ENCODE measurements at places on chromosomes 11 and 22. TPM values are rescaled to one million over a fixed set of nuclear protein-coding genes. Genes with fewer than 3 reads are reported as not detected.

SEPTIN5 gene
- total RNA-seq: 2.3 TPM

GRAP2 gene
- total RNA-seq: not detected

TMPRSS13 gene
- 1.4 TPM for total RNA-seq

CCDC81 gene
- 0.33 TPM for total RNA-seq

NECTIN1 gene
- total RNA-seq: 28.5 TPM

- H3K27me3 ChIP-seq: peaks cover 84% of the 10 kb centered on the region
- no peaks in the 10 kb centered on the region for H3K36me3 ChIP-seq
- no peak overlapping the region for H3K27ac ChIP-seq
These were observed 8.3 kb downstream of the TPBGL start for GRCh38 chr11:75248924-75249256.

DNA sequence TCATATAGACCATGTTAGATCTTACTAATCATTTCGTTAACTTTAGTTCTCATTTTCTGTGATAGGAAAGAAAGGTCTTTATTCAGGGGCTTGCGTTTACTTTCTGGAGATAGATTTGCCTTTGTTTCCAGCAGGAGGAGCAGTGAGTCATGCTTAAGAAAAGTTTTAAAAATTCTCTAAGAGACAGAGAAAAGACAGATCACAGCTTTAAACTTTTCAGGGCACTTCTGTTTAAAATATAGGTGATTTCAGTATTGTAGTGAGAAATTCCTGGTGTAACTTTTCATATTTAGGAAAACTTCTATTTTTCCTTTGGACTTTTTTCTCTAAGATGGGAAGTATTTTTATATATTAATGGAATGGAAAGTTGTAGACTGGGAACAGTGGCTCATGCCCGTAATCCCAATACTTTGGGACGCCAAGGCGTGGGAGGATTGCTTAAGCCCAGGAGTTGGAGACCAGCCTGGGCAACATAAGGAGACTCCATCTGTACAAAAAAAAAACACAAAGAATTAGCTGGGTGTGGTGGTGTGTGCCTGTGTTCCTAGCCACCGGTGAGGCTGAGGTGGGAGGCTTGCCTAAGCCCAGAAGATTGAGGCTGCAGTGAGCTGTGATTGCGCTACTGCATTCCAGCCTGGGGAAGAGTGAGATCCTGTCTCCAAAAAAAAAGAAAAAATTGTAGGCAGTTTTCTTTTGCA, 60.3 kb downstream of the ATXN10 start:
- H3K36me3 ChIP-seq: peaks cover 37% of the 10 kb centered on the region
- peak overlapping the region; percentile 60 for H3K27ac ChIP-seq
- H3K4me3 ChIP-seq: no peak overlapping the region
- no peaks in the 10 kb centered on the region for H3K27me3 ChIP-seq
- no peak for DNase-seq

DNA sequence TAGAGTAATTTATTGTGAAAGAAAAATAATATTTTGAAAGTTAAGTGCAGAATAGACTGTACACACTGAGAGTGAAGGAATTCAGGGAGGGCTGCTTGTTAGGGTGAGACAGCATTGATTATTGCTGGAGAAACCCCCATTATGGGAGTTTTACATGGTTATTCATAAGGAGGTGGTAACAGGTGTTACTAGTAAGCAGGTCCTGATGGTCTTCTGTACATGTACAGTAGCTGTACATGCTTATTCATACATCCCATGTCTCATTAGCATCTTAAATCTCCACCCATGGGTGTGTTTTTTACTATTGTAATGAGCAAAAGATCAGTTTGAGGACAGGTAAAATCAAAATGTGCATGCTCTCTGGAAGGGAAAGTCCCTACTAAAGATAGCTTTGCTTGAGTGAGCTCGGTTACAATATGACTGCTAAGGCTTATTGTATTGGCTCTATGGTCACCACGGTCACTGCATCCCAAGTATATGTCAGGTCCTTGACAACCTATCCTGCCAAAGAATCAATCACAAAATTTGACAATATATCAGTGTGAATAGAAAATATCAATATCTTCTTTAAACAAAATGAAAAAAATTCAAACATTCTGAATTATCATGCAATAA, 6.2 kb downstream of the KDM4F start:
- no peak for DNase-seq
- H3K36me3 ChIP-seq: no peaks in the 10 kb centered on the region
- no peaks in the 10 kb centered on the region for H3K4me1 ChIP-seq
- no peak overlapping the region for H3K27ac ChIP-seq
- no peaks in the 10 kb centered on the region for H3K27me3 ChIP-seq

DNA sequence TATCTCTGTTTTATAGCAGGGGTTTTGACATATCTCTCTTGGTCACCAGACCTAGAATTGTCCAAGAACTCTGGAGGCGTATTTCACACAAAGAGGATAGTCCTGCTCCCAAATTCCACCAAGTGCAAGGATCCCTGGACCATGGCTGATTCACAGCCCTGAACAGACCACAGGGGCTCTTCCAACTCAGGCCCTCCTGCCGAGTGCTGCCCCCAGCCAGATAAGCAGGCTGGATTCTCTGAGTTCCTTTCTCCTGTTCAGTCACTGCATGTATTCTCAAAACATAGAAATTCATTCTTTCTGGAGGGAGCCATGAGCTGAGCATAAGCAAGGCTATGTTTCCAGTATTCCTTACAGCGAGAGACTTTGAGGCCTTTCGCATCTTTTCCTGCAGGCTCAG, 13.4 kb upstream of the PLEKHB1 start:
- H3K4me1 ChIP-seq: no peaks in the 10 kb centered on the region
- H3K27me3 ChIP-seq: no peaks in the 10 kb centered on the region
- H3K4me3 ChIP-seq: no peak overlapping the region
- no peak for DNase-seq

- H3K27me3 ChIP-seq: no peaks in the 10 kb centered on the region
- no peak overlapping the region for H3K4me3 ChIP-seq
- H3K36me3 ChIP-seq: peaks cover 43% of the 10 kb centered on the region
These were observed 24.7 kb downstream of the PLEKHA7 start for GRCh38 chr11:16989554-16989953.

DNA sequence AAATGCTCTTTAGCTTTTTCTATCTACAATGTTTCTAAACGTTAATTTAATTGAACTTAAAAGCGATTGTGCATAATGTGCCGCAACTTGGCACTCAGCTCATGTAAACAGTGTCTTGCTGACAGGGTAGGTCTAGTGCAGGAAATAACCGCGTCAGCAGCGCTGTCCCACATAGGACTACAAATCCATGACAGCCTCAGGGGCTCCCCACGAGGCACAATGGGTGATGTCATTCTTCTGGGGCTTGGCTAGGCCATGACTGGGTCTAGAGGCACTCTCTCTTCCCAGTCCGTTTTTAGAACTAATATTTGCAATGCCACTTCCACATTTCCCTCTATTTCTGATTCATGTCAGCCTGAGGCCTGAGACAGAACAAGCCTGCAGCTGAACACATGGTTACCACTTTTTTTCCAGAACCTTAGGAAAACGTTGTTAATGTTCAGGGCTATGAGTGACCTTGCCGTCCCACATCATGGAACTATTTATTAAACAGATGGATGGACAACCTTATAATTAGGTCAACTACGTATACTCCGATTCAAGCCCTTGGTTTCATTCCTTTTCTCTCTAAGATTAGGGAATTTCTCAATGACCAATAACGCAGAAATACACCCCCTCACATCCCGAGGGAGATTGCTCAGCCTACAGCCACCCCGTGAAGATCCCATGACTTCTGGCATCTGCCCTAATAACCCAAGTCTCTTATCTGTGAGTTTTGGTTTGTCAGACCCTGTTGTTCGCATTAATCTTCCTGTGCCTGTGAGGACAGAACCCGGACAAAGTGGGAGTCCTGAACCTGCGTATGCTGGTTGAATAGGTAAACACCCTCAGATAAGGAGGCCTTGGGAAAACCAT, 19.4 kb upstream of the SNX32 start:
- peak overlapping the region; percentile 19 for H3K27ac ChIP-seq
- H3K27me3 ChIP-seq: peaks cover 30% of the 10 kb centered on the region
- H3K36me3 ChIP-seq: peaks cover 32% of the 10 kb centered on the region
- H3K4me3 ChIP-seq: no peak overlapping the region

GRCh38 chr22:23106906-23107367, 34.9 kb downstream of the RSPH14 start:
- no peaks in the 10 kb centered on the region for H3K36me3 ChIP-seq
- no peak for DNase-seq
- no peaks in the 10 kb centered on the region for H3K4me1 ChIP-seq
- no peak overlapping the region for H3K4me3 ChIP-seq

DNA sequence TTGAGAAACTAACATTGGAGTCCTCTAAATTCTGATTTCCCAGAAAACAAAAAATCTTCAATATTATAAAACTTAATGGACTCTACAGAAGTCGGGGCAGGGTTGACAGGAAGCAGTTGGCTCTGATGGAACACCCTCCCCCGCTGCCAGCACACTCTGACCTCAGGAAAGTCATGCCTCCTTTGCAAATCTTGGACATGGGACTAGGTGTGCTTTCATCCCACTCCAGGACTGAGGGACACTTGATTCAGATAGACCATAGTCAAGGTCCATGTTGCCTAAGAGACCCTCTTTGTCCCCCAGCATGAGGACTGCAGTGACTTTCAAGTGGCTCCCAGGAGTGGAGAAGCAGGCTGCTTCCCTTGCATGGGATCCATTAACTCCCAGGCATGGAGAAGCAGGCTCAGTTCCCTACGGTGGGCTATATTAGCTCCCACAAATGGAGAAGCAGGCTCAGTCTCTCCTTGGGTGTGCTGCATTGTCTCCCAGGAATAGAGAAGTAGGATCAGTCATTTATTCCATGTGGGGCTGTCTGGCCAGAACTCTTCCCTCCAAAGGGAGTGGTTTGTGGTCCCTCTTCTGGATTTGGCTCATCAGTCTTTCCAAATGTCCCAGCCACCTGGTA, 38.3 kb downstream of the C22orf31 start:
- H3K27me3 ChIP-seq: no peaks in the 10 kb centered on the region
- H3K4me3 ChIP-seq: no peak overlapping the region
- peak overlapping the region; percentile 17 for H3K27ac ChIP-seq
- peaks cover 41% of the 10 kb centered on the region for H3K4me1 ChIP-seq
- H3K36me3 ChIP-seq: peaks cover 15% of the 10 kb centered on the region

GRCh38 chr11:6746086-6746618, 25.6 kb downstream of the OR2AG2 start:
- H3K4me1 ChIP-seq: no peaks in the 10 kb centered on the region
- no peak overlapping the region for H3K27ac ChIP-seq
- H3K36me3 ChIP-seq: no peaks in the 10 kb centered on the region

DNA sequence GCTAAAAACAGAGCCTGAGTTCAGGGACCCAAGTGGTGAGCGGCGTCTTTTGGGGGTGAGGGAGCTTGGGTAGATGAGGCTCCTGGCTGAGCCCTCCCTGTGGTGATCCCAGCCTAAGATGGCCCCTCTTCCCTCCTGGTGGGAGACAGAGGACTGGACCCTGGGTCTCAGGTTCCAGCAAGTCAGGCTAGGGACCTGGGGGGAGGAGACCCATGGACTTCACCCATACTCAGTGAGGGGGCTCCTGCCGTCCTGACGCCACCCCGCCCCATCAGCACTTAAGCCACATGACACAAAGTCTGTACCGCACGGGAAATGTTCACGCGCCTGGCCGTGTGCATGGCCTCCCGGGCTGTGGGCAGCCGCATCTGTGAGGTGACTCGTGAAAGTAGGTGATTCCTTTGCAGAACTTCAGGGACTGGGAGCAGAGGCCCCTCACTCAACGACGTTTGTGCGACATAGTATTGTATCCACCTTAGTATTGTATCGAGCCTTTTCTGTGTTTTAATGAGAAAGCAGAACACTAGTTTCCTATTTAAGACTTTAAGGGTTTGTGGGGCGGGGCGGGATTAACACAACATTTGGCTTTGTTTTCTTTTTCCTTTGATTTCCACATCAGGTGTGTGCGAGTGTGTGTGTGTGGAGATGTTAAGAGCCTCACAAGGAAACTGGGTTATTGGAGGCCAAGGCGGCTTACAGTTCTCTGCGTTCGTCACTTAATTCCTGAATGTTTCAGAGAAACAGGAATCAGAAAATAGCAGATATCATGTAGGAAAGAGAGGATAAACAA, 18.4 kb upstream of the TMEM191C start:
- H3K4me3 ChIP-seq: no peak overlapping the region
- H3K36me3 ChIP-seq: peaks cover 10% of the 10 kb centered on the region
- no peak for DNase-seq
- H3K27me3 ChIP-seq: no peaks in the 10 kb centered on the region
- no peaks in the 10 kb centered on the region for H3K4me1 ChIP-seq

Data from Calu3 (cell line).